Aorta (tissue), 5 donors: ENCODE measurements at places on chromosomes 5 and 9. TPM values are rescaled to one million over a fixed set of nuclear protein-coding genes. Genes with fewer than 3 reads are reported as not detected.

The PCDHAC2 gene
- 0.25 TPM for polyA plus RNA-seq

DNA sequence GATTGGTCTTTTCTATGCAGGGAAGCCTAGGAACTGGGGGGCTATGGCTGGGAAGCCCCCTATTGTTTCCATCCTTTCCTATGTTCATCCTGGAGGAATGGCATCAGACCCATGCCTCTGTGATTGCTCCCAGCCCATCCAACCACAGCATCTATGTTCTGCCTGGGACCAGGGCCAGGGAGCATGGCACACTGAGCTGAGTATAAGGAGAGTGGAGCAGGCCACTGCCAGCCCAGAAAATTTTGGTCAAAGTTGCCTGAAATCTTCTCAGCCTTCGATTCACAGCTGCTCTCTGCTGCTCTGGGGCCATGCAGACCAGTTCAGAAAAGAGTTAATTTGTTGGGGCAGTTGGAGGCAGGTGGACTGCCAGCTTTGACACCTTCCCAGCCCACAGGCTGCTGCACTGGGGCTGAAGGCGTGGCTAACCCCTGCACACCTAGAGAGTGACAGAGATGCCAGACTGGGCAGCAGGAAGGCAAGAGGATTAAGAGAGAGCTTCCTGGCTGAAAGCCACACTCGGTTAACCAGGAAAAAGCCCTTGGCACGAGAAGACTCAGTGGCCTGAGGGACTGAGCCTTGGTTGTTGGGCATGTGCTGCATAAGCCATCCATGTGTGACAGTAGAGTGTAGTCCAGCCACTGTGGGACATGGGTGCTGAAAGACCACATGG, 12.1 kb downstream of the TGFBI start:
- no peaks in the 10 kb centered on the region for H3K4me1 ChIP-seq
- H3K27me3 ChIP-seq = no peaks in the 10 kb centered on the region
- H3K4me3 ChIP-seq = no peak overlapping the region
- H3K36me3 ChIP-seq = no peaks in the 10 kb centered on the region
- no peak overlapping the region for H3K27ac ChIP-seq
- peak; percentile 66 for DNase-seq

The FUT7 gene
- not detected for polyA plus RNA-seq

DNA sequence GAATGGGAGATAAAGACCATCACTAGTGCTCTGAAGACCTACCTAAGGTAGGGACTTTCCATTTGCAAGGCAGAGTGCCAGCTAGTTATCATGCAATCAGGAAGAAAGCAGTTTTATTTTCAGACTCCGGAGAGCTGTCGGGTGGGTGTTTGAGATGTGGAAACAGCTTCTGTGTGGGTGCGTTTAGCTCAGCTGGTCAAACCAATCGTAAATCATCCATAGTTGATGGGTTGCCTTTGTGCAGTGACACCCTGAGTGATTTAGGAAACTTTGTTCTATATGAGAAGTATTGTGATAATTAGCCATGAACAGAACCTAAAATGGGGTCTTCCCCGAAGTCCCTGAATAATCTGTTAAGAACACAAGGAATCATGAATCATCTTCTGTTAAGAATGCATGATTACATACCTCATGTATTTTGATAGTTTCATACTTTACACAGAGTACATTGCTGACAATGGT, 284.3 kb downstream of the ARHGAP26 start:
- H3K4me1 ChIP-seq = peaks cover 6% of the 10 kb centered on the region
- H3K27ac ChIP-seq = no peak overlapping the region
- H3K4me3 ChIP-seq = no peak overlapping the region
- no peaks in the 10 kb centered on the region for H3K36me3 ChIP-seq
- DNase-seq = no peak

The ALG2 gene
- 16.2 TPM for polyA plus RNA-seq

GRCh38 chr5:78908173-78909061, 76.7 kb downstream of the ARSB start:
- no peaks in the 10 kb centered on the region for H3K27me3 ChIP-seq
- peaks cover 18% of the 10 kb centered on the region for H3K4me1 ChIP-seq
- H3K27ac ChIP-seq = peak overlapping the region; percentile 46
- H3K36me3 ChIP-seq = no peaks in the 10 kb centered on the region

The EMB gene
- polyA plus RNA-seq = 2.5 TPM

GRCh38 chr5:135476615-135477581, 24.7 kb upstream of the TIFAB start:
- no peaks in the 10 kb centered on the region for H3K4me1 ChIP-seq
- no peaks in the 10 kb centered on the region for H3K36me3 ChIP-seq
- DNase-seq = peak; percentile 32
- no peak overlapping the region for H3K27ac ChIP-seq
- no peaks in the 10 kb centered on the region for H3K27me3 ChIP-seq
- H3K4me3 ChIP-seq = no peak overlapping the region

DNA sequence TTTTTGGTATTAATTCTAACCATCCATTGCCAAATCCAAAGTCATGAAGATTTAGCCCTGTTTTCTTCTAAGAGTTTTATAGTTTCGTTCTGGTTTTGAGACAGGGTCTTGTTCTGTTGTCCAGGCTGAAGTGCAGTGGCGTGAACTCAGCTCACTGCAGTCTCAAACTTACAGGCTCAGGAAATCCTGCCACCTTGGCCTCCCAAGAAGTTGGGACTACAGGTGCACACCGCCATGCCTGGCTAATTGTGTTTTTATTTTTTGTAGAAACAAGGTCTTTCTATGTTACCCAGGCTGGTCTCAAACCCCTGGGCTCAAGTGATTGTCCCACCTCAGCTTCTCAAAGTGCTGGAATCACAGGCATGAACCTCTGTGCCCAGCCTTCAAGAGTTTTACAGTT, 21.0 kb downstream of the ACTL7A start:
- DNase-seq = no peak
- no peak overlapping the region for H3K4me3 ChIP-seq
- no peaks in the 10 kb centered on the region for H3K4me1 ChIP-seq
- H3K27me3 ChIP-seq = no peaks in the 10 kb centered on the region

The HBEGF gene
- 2.3 TPM for polyA plus RNA-seq

The NR4A3 gene
- 15.3 TPM for polyA plus RNA-seq

- no peak overlapping the region for H3K4me3 ChIP-seq
- H3K36me3 ChIP-seq = no peaks in the 10 kb centered on the region
- no peaks in the 10 kb centered on the region for H3K27me3 ChIP-seq
- H3K4me1 ChIP-seq = no peaks in the 10 kb centered on the region
- H3K27ac ChIP-seq = no peak overlapping the region
- DNase-seq = no peak
Observed at GRCh38 chr9:129185402-129185801, 7.3 kb upstream of the IER5L start.

DNA sequence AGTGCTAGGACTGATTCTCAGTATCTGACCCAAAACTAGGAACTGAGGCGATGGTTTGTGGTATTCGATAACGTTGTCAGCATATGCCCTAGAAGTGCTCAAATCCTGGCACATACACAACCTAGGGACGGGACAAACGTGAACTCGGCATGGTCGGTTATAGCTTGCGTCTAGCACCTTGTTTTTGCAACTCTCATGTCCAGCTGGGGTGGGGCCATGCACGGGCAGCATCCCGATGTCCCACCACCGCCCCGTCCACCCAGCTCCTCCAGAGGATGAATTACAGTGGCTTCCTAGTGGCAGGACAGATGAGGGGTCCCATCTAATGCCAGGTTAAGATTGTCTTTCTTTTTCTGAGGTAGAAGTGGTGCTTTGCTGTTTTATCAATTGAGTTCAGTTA, 31.6 kb downstream of the PROP1 start:
- H3K4me3 ChIP-seq = no peak overlapping the region
- no peak for DNase-seq
- no peak overlapping the region for H3K27ac ChIP-seq
- H3K27me3 ChIP-seq = no peaks in the 10 kb centered on the region
